ENCODE measurements at places on chromosomes 1 and 21.

DNA sequence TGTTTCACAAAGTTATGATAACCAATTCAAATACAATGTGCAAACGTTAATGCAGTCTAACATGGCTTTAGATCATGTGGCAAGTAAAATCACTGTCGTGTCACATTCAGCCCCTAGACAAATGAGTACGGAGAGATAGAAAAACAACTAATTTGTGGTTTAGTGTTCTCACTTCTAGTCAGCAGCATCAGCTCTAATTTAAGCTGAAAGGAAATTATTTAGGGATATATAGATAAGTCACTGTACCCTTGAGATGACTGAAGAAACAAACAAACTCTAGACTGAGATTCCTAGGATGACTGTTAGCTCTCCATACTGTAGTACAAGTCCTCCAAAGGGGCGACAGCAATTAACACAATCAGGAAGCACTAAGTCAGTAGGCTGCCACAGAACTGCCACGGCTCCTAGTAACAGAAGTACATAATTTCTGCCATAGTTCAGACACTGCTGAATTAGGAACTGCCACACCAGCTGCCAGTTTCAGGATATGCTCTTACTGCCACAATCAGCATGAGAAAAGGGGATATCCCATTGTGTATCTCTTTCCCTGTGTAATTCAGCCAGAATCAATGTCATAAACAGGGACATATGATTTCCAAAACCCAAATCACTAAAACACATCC lies 150.4 kb upstream of the NEGR1 start:
- no peak for DNase-seq

DNA sequence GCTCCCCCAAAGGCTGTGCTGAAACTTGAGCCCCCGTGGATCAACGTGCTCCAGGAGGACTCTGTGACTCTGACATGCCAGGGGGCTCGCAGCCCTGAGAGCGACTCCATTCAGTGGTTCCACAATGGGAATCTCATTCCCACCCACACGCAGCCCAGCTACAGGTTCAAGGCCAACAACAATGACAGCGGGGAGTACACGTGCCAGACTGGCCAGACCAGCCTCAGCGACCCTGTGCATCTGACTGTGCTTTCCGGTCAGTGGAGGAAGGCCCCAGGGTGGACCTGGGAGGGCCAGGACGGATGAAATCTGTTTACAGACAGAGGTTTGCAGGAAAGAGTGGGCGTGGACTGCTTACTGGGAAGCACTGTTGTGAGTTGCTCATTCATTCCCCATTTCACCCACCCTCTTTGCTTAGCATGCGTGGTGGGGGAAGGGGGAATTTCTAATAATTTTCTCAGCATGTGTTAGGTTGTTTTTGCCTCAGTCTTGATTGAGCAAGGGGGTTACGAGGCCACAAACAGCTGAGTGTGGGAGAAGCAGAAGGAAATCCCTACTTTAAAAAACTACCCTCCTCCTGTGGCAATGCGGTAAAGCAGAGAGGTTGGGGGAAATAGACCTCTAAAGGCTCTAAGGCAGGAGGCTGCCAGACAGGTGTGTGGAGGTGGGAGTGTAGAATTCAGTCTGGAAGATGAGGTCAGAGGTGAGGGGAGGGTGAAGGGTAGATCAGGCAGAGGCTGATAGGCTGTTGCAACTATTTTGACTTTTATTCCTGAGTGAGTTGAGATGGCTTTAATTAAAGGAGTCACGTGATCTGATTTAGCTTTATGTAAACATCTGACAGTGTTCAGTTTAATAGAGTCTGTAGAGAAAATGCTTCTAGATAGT lies 1.3 kb downstream of the FCGR2A start:
- no peak for DNase-seq

GRCh38 chr1:156643049-156643777 lies 1.3 kb downstream of the BCAN start:
- no peak for DNase-seq

GRCh38 chr21:43290421-43291346 lies 121.9 kb downstream of the CRYAA start:
- no peak for DNase-seq

GRCh38 chr1:21294266-21294989 lies 4.2 kb upstream of the ECE1 start:
- no peak for DNase-seq

GRCh38 chr1:6872573-6873261 lies 87.5 kb downstream of the CAMTA1 start:
- peak; percentile 16 for DNase-seq

DNA sequence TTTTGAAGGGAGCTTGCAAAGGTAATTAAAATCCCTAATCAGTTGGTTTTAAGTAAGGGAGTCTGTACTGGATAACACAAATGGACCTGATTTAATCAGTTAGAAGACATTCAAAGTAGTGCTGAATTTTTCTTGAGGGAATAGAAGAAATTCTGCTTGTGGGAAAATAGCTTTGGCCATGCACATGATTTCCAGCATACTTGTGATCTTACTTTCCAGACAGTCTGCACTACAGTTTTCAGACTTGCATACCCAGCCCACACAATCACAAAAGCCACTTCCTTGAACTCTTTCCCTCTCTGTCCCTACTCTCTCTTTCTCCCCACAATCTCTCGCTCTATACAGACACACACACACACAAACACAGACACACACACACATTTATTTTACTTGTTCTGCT lies 852.1 kb downstream of the PLA2G4A start:
- peak; percentile 35 for DNase-seq

GRCh38 chr1:57307392-57308170 lies 116.3 kb downstream of the DAB1 start:
- no peak for DNase-seq

- DNase-seq: no peak
These were observed 31.9 kb downstream of the NEK2 start for GRCh38 chr1:211643324-211644212.

- no peak for DNase-seq
These were observed 77.9 kb downstream of the TRABD2B start for GRCh38 chr1:47919113-47919833.

DNA sequence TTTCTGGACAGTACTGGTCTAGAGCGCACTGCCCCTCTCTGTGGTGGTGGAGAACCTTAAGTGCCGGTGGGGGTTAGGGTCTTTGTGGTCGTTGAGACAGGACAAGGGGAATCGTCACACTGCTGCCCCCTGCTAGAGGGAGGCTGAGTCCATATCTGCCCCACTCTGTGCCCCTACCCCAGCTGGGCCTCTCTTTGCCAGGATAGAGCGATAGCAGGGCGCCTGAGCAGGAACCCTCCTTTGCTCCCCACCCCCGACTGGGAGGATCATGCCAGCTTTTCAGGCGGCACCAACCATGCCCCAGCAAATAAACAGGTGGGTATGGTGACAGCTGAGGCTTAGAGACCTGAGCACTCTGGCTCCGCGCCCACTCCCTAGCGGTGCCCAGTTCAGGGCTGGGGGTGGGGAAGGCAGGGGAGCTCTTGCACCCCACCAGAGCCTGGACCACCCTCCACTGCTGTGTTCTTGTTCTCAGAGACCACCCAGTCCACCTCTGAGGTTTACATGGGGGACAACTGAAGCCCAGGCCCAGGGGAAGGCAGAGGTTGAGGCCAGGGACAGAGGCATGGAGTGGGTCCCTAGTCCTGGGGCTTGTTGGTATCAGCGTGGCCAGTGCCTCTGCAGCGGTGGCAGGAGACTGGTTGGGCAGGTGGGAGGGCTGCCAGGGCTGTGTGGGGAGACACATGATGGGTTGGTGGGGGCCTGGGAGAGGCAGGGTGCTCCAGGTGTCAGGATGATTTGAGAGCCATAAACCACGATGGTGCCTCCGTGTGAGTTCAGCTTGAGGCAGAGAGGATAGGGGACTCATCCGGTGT lies 1.6 kb downstream of the PADI2 start:
- no peak for DNase-seq

GRCh38 chr1:90147093-90147492 lies 152.2 kb downstream of the ZNF326 start:
- DNase-seq: no peak

GRCh38 chr21:45105906-45106485 lies 31.6 kb downstream of the ADARB1 start:
- DNase-seq: no peak

DNA sequence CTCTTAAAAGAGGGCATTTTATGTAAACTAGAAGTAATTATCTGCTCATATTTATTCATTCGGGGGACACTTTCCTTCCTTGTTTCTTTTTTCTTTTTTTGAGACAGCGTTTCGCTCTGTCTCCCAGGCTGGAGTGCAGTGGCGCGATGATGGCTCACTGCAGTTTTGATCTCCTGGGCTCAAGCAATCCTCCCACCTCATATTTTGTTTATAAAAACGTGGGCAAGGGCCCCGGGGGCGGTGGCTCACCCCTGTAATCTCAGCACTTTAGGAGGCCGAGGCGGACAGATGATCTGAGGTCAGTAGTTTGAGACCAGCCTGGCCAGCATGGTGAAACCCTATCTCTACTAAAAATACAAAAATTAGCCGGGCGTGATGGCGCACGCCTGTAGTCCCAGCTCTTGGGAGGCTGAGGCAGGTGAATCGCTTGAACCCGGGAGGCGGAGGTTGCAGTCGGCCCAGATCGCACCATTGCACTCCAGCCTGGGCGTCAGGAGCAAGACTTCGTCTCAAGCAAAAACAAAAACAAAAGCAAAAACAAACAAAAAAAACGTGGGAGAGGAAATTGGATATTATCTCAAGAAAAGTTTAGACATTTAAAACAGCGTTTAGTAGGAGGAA lies 926 bp upstream of the DFFA start:
- no peak for DNase-seq

Measured in HCEC 1CT (cell line).